Activated CD4-positive, alpha-beta T cell treated with anti-CD3 and anti-CD28 coated beads, Interleukin-2, amount 10 ng/mL, durations not matched to agents 24 days and 14 days (primary cell): ENCODE measurements at places on chromosomes 3 and 15. TPM values are rescaled to one million over a fixed set of nuclear protein-coding genes. Genes with fewer than 3 reads are reported as not detected.

SERPINI2 gene
- total RNA-seq, result not detected in 2 replicates

IQCH gene
- total RNA-seq, result 0.70 and 1.6 TPM in 2 replicates

CAMKV gene
- 1.2 and 1.6 TPM in 2 replicates for total RNA-seq

LSMEM2 gene
- not detected in 2 replicates for total RNA-seq

UNC13C gene
- total RNA-seq, result not detected in 2 replicates

NTRK3 gene
- total RNA-seq, result 0.37 and 1.6 TPM in 2 replicates

NKTR gene
- 79.5 and 80.9 TPM in 2 replicates for total RNA-seq

TMIE gene
- total RNA-seq, result 0.19 TPM in 1 of 2 replicates, not detected in the other

EPHB1 gene
- total RNA-seq, result 1.6 and 2.3 TPM in 2 replicates

DNA sequence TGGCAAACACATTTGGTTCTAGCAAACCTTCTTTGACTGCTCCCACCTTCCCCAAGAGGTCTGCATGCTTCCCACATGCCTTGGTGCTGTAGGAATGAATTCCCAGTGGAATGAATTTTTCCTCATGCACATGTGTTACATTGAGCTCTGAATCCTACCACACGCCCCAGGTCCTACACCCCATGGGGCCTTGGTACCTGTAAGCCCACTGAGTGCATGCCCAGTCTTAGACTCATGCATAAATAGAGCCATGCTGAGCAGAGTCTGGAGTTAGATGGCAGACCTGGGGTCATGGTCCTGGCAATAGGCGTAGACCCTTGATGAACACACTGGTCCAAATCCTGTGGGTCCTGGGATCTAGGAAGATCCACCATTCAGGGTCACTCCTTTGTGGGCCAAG lies 81.8 kb downstream of the EPHB1 start:
- DNase-seq, result no peak

DNA sequence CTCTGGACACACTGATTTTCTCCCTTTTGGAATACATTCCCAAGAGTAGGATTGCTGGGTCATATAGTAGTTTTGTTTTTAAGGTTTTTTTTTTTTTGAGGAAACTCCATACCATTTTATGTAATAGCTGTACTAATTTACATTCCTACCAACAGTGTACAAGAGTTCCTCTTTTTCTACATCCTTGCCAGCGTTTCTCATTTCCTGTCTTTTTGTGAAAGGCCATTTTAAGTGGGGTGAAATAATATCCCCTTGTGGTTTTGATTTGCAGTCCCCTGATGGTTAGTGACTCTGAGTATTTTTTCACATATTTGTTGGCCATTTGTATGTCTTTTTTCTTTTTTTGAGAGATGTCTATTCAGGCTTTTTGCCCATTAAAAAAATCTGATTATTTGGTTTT lies 1205.5 kb downstream of the ROBO1 start:
- DNase-seq, result no peak

DNA sequence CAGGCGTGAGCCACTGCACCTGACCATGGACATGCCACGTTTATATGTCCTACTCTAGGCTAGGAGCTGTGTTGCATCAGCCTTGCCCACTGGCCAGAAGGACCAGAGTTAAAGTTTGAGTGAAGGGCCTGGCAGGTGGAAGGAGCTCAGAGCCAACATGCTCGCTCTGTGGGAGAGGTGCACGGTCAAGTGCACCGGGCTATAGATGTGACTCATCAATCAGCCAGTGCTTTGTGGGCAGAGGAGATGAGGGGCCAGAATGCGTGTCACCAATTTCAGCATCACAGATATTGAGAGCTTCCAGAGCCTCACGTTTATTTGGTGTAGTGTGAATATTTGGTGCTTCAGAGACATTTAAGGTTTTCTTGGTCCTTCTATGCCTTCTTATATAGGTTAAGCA lies 137.3 kb upstream of the KBTBD8 start:
- no peak for DNase-seq

DNA sequence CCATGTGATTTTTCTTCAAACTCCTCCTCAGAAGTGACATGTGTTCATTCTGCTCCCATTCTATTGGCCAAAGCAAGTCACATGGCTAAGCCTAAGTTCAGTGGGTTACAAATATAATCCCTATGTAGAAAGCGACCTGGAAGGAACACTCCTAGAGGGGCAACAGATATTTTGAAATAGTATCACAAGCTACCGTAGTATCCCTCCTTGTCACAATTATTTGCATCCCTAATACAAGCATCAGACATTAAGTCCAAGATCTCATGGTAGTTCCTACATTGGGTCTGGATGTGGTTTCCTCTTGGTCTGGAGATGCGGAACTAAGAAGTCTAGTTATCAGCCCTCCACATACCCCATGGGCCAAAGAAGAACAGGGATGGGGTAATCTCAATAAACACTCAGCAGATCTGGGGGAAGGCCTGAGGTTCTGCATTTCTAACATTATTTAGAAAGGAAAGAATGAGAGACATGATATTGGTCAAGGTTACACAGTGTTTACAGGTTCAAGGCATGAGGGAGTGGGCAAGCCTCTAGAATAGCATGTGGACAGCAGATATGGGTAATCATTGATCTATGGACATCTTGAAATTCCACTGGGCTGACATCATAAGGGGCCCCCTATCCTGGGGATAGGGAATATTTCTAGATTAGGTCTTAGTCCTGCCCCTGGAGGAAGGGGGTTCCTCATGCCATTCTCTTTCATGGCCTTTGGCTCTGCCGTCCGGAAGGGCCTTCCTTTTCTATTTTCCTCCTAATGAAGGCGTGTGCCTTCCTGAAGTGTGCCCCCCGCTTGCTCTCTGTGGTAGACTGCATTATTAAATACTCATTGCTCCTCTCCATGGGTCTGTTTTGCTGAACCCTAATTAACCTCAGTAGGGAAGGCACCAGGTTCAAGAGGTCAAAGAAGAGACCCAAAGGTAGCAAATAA lies 17.8 kb upstream of the ABHD2 start:
- no peak for DNase-seq

DNA sequence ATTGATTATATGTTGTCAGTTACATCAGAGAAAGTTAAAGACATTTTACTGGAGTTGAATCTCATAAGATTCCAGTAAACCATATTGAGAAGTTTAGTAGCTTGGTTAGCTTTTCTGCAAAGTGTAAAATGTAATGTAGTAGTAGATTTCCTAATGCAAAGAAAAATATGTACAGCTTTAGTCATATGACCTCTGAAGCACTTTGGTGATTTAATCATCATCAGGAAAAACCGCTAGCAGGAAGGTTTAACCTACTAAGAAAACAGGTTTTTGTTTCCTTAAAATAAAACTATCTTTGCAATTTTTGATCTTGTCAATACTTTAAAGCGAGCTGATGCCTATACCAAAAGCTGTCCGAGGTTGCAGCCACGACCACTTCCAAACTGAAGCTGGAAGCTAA lies 364.6 kb upstream of the ZNF385D start:
- no peak for DNase-seq

DNA sequence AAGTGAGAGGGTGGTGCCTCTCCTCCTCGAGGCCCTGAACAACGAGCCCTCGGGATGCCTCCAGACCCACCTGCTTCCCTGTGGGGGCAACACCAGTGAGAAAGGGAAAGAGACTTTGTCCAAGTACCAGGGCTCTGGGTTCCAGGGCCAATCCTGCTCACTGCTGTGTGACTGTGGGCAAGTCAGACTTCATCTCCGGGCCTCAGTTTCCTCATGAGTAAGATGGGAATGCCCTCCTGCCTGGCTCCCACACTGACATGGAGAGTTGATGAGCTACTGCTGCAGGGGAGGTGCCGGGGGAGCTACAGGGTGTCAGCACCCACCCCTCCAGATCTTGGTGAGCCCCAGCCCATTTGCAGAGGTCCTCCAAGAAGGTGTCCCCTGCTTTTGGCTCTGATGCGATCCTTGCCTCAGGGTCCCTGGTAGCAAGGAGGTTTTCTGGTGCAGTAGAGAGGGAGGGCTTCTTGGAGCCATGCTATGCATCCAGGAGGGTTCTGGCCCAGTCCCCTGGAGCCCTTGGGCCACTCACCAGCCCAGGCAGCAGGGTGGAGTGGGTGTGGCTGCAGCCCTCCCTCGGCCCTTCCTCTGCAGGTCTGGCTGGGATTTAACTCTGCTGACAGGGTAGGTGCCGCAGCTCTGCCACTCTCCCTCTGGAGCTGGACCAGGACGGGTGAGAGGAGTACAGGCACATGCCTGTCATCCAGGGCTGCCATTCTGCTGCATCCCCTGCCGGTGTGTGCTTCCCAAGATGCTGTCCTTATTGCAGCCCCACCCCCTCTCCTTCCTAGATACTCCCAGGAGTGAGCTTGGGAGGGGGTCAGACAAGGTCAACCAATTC lies 26.9 kb downstream of the LOXL1 start:
- no peak for DNase-seq

DNA sequence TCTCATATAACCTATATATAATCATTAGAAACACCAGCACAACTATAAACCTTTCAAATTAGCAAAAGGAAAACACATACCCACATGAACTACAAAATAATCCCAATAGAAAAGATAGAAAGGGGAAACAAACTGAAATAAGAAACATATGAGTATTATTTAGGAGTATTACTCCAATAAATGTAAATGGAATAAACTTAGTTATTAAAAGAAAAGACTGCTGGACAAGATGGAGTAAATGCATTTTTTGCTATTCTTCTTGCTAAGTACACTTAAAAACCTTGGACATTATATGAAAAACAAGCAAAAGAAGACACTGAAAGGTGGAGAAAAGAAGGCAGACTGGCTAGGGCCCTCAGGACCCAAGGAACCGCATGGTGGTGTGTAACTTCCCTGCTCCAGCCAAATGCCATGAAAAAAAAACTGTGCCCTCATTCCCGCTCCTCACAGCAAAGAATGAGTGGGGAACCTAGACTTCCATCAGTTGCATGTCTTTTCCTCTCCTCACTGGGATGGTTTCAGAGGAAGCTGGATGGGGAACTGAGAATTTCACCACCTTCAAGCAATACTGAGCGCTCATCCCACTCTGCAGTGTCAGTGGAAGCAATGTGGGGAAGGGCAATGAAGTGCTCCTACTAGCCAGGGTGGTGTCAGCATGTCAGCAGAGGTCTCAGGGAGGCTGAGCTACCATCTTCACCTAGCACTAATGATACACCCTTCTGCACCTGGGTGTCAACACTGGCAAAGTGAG lies 43.7 kb upstream of the ADAMTS17 start:
- DNase-seq, result no peak

- DNase-seq, result peak; percentile 87
Measured at GRCh38 chr3:177337541-177338331, 140.5 kb upstream of the TBL1XR1 start.

DNA sequence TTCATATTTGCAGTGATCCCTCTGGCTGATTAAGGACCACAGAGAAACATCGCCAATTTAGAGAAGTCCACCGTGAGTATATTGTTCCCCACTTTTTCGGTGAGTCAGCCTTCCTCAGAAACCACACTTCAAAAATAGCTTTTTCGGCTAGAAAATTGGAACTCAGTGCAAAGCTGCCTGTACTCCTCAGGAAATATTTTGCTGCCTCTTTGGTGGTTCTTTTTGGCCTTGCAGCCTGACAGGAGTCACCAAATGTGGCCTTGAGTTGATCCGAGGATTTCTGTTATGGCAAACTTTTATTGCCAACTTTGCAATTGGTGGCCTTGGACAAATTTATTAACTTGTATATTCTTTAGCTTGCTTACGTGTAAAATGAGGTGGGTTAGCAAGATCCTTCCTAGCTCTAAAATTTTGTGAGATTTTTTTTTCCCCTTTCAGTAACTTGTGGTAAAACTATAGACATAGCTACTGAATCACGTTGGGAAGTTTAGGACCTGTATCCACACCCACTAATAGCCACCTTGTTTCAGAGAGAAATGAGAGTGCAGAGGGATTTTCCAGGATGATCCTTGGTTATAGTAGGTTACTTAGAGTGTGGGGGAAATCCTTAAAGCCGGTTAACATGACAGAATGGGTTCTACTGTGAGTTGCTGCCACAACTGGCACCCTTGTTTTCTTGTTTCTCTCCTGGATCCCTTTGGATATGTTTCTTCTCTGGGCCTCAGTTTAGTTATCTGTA lies 9.9 kb downstream of the ARL6IP5 start:
- peak; percentile 68 for DNase-seq

GRCh38 chr3:123652342-123652984 lies 67.6 kb upstream of the HACD2 start:
- peak; percentile 79 for DNase-seq

DNA sequence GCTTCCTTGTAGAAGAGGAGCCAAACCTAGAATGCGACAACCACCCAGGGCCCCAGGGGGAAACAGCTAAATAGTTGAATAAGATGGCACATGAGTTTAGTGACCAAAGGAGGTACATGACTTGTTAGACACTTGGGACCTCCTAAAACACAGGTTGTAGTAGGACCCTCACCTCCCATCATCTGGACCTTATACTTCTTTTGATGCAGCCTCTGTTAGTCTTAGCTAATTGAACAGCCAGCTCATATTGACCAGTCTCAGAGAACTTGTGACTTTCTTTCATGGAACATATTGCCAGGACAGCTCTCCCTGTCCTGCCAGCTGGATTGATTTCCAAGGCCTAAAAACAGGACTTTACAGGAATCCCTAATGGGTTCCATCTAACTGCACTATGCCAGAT lies 45.0 kb downstream of the SPSB4 start:
- DNase-seq, result no peak

DNA sequence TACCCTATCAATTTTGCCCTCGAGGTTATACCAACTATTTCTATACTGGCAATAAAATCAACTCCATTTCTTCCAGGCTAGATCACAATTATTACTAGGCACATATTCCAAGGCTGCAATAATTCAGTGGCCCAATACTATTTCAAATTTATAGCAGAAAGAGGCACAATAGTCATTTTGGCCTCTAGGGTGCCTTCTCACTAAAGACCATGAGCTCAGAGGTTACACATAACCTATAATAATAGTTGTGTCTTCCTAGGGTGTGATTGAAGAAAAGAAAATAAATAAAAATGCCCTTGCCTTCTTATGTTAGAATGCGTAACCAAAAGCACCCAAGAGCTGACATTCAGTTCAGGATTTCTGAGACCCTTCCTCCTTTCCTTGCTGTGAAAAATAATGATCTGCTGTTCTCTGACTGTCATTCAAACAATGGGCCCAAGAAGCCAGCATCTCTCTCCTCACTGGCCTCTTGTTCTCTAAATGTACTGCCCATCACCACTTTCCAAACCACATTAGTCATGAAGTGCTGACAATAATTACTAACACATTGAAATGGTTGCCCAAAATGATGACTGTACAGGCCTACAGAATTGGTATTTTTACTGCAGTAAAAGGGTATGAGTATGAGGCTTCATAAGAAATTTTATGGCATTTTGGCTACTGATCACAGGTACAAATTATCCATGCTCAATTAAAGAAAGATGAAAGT lies 244.8 kb downstream of the LRRN1 start:
- no peak for DNase-seq

DNA sequence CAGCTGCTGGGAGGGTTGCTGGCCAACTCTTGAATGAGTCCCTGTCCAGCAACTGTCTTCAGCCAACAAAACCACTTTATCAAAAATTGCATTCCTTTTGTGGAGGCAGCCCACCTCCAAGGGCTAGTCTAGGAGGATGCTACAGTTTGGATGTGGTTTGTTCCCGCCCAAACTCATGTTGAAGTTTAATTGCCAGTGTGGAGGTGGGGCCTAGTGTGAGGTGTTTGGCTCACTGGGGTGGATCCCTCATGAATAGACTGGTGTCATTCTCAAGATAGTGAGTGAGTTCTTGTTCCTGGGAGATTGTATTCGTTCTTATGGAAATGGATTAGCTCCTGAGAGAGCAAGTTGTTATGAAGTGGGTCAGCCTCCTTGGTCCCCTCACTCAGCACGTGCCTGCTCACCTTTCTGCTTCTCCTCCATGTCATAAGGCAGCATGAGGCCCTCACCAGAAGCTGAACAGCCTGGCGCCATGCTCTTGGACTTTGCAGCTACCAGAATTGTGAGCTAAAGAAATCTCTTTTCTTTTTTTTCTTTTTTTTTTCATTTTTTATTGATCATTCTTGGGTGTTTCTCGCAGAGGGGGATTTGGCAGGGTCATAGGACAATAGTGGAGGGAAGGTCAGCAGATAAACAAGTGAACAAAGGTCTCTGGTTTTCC lies 4.2 kb upstream of the RFC4 start:
- DNase-seq, result no peak

- no peak for DNase-seq
Measured at GRCh38 chr3:82572721-82573120, 811.3 kb upstream of the GBE1 start.
